Stimulated activated naive CD4-positive, alpha-beta T cell treated with Interleukin-2 at 50 U/mL for 16 hours (primary cell): ENCODE measurements at places on chromosomes 7 and 10.
A peak's percentile ranks its signal among the peaks of the same experiment; 100 is the strongest.

- no peak for DNase-seq
Observed at GRCh38 chr7:103382032-103382402, 34.6 kb downstream of the PSMC2 start.

GRCh38 chr10:34491678-34492077 is 323.4 kb downstream of the PARD3 start:
- no peak for DNase-seq

- DNase-seq = peak; percentile 28
Observed at GRCh38 chr10:123147635-123148413, at the start of gene HMX2. Gene HMX2, plus strand, starts transcription at chr10:123148136. Its CDS starts 243 bp downstream, at chr10:123148379.

DNA sequence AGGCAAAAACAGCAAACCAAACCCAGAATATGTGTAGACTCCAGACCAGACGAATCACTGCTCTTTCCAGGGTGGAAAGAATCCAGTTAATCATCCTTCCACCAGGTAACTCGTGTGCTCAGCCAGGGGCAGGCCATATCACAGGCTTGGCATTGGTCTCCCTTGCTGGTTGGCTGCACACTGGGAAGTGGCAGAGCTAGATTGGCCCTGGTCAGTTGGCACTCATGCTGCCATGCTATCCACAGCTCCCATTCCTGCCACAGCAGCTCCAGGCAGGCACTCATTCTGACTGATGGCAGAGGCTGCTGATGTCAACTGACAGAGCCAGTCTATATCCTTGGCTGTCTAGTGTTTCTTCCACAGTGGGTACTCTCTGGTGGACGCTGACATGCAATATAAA is 9.7 kb upstream of the GDF10 start:
- DNase-seq = no peak

DNA sequence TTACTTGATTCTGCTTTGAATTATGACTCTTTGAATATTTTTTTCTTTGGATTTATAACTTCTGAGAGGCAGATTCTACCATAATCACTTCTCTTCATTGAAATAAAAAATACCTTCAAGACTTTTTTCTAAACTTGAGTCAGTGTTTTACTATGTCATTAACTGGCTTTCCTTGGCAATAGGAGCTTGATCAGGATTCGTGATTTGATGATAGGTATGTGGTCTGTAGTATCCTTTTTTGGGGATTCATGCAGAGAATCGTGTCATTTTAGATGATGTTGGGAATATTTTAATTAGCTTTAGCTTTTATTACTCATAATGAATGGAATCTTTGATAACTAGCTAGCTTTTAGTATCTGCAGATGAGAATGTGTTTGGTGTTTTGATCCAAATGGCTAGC is 83.3 kb downstream of the PHTF2 start:
- no peak for DNase-seq

DNA sequence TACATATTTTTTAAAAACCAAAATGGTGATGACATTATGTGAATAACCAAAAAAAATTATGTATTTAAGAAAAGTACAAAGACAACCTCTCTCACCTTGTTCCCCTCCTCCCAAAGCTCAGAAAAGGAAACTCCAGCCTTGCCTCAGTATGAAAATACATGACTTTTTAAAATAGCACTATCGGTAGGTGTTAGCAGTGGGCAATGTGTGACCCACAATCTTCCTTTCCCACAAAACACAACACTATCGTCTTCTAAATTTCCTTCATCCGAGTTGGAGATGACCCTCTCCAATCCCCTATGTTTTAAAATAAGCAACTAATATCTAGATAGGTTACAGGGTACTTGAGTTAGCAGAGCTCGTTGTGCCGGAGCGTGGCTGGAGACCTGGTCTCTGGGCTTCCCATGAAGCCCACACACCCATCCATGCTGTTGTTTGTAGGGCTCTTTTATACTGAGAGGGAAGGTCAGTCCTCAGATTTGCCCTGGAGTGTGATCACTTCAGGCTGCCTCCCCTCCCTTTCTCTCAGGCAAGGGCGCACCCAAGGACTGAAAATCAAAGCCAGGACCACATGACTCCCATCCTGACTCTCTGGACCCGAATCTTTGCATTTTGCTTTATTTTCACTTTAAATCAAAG is 107.6 kb downstream of the JAZF1 start:
- no peak for DNase-seq

- DNase-seq = no peak
Observed at GRCh38 chr7:73856941-73857340, 4.0 kb upstream of the TMEM270 start.

DNA sequence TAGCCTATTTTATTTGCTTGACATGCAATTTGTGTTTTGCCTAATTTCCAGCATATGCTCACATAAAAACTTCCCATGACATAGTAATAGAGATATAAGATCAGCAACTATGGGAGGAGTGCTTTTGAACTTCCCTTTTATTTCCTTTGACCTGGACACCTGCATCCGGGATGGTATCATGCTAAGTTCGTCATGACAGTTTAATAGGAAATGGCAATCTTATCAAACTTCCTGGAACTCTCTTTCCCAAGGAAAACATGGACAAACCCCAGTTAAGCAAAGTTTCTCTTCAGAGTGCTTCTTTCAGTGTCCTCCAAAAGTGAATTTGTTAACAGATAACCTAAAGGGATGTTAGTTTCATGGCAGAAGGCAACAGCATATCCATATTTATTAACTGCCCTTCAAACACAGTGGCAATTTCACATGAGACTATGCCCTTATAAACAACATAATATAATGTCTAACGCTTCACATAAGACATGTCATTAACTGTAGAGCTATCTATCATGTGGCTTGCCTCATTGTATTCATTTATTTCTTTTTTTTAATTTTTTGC is 474.7 kb upstream of the SEMA3A start:
- no peak for DNase-seq

DNA sequence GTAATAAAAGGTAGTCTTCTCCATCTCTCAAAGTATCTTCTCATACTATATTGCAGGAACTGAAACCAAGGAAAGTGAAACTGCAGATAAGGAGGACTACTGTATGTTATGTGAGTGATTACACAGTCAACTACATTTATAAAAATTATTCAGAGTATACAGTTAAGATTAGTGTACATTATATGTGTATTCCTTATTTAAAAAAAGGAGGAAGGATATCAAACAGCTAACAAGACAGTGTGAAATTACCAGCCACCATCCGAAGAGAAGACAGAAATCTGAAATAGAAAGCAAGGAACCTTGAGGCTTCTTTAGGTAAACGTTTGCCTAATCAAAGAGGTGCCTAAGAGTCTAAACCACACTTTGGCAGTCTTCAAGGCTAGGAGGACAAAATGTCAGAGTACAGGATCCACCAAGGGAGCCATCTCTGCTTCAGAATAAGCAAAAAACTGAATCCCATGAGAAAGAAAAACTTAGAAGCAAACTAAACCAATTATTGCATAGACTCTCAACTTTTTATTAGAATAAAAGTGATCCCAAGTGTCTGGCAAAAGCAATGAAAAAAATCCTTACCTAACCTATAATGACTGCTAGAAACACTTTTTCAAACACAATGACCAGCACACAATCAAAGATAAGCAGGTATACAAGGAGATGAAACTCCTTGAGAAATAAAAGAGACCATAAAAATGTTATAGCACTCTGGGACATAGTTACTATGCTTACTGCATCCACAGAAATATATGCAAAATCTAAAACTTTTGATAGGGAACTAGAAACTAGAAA is 6.4 kb downstream of the USP6NL start:
- no peak for DNase-seq

- no peak for DNase-seq
Observed at GRCh38 chr7:137839903-137840779, 6.6 kb downstream of the DGKI start.

- no peak for DNase-seq
Observed at GRCh38 chr7:35448486-35448885, 194.6 kb upstream of the TBX20 start.

GRCh38 chr7:49776994-49777393 is 3.6 kb downstream of the VWC2 start:
- DNase-seq = no peak

DNA sequence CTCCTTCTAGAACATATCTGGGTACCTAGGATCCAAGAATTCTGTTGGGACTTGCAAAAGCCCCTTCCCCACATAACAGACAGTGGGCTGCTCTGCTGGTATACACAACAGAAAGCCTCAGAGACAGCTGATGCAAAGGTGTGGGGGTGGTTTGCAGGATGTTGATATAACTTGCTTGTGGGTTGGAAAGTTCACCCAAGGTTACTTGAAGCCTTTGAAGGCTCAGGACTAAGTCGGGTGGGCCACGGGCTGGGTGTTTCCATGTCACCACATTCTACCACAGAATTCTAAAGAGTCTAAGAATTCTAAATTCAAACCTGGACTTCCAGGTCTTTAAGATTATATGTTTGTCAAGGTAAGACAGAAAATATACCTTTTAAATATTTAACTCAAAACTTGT is 7.4 kb upstream of the NRCAM start:
- DNase-seq = no peak

GRCh38 chr7:157404845-157405481 is 68.2 kb downstream of the DNAJB6 start:
- DNase-seq = peak; percentile 33

DNA sequence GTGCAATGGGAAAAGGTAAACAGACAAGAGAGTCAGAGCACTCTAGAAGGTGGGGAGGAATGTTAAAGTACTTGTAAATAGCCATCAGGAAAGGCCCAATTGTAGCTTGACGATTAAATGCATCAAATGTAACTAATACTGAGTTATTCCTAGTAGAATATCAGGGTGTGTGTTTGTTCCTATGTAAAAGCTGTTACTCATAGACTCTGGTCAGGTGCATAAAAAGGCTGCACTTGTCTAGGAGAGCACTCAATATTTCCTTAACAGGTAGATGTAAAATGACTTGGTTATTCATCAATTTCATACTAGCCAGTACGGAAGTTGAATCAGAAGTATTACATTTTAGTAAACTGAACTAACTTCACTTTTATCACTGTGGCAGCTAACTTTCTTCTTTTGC is 179.7 kb upstream of the AGR3 start:
- DNase-seq = no peak

- no peak for DNase-seq
Observed at GRCh38 chr7:102933763-102934162, 21.0 kb downstream of the LRRC17 start.

- DNase-seq = no peak
Observed at GRCh38 chr10:69802424-69803161, 887 bp downstream of the COL13A1 start.

GRCh38 chr10:130025326-130025725 is 61.3 kb upstream of the EBF3 start:
- no peak for DNase-seq

DNA sequence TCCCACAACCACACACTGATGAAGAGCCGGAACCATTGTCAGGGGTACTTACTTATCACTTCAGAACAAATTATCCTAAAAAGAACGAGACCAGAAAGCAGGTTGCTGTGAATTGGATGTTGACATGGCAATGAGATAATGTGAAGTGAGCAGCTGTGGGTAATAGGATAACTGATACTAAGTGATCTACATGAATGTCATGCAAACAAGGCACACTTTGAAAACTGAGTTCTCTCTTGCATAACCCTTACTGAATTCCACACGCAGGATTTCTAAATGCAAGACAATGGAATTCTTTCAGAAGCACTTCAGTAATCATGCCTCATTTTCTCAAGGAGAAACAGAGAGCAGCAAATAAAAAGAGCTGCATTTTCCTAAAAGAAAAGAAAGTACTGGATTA is 242.5 kb upstream of the TMEM229A start:
- DNase-seq = no peak

GRCh38 chr7:22452142-22452959 is 47.6 kb downstream of the STEAP1B start:
- no peak for DNase-seq

DNA sequence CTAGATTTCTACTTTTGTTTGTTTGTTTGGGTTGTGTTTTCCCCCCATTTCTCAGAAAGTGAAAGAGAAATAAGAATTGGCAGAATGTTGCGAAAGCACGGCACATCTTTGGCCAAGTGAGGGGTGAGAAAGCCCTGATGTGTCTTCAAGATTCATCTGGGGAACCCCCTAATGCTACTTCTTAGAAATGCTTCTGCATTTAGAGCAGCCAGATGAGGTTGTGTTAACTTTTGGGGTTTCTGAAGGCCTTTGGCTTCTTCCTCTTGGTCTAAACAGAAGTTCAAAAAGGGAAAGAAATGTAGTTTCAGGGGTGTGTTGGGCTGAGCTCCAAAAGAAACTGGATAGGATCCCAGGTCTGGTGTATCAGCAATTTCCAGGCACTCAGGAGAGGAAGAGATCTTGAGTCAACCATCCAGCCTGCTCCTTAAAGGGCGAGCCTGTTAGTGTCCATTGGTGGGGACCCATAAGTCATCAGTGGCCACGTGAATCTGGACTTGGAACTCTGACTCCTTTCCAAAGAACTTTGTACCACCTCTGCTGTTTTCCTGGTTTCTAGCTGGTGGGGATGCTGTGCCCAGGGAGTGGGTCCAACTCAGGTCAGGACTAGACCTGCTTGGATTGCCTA is 6.5 kb downstream of the DUSP5 start:
- peak; percentile 57 for DNase-seq
